ENCODE measurements at places on chromosomes 2 and 18.

DNA sequence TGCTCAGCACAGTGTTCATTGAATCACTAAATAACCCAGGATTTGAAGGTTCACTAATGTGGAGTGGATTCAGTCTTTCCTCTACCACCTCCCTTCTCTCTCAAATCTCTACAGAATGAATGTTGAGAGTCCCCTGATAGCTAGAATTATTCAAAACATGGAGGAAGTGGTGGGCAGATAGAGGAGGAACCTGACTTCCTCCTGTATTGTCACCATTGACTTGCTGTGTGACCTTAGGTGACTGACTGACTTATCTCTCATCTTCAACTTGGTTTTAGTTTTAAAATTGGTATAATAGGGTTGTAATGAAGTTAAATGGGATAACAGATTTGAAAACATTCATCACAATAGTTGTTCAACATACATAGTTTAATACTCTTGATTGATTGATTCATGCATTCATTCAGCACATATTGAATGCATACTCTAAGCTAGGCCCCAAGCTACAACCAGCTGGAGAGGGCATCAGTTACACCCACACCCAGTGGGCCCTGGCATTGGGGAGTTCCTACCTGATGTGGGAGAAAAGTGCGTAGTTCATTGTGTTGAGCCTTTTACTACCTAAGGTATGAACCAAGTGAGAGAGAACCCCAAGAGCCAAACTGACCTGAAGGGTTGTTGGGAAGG lies 96.0 kb downstream of the WDR7 start:
- DNase-seq: no peak

DNA sequence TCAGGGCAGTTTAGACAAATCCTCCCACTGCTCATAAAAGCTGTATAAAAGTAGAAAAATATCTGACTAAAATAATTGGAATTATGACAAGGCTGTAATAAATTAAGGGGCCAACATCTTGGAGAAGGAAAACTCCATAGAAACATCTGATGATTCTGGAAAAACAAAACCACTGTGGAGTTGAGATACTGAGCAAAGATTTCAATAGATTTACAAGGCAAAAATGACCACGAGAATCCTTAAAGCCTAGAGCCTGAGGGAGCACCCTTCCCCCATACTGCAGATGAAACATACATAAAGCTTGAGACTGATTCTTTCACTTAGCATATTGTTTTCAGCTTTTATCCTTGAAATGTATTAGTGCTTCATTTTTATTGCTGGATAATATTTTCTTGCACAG lies 286.4 kb upstream of the MMADHC start:
- no peak for DNase-seq

GRCh38 chr2:159175182-159175581 lies 111.3 kb downstream of the WDSUB1 start:
- DNase-seq: no peak

DNA sequence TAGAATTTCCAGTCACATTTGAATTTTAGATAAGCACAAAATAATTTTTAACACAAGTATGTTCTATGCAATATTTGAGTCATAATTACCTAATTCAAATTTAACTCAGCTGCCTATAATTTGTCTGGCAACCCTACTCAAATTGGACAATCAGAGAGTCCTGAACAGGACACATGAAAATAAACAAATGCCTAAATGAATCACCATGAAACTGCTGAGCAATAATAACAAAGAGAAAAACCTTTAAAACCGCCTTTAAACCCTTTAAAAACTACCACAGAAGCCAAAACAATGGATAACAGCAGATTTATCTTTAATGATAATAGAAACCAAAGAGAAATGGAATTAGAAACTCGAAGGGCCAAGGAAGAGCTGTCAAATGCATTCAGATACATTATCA lies 39.5 kb downstream of the ARL4C start:
- DNase-seq: peak; percentile 66

DNA sequence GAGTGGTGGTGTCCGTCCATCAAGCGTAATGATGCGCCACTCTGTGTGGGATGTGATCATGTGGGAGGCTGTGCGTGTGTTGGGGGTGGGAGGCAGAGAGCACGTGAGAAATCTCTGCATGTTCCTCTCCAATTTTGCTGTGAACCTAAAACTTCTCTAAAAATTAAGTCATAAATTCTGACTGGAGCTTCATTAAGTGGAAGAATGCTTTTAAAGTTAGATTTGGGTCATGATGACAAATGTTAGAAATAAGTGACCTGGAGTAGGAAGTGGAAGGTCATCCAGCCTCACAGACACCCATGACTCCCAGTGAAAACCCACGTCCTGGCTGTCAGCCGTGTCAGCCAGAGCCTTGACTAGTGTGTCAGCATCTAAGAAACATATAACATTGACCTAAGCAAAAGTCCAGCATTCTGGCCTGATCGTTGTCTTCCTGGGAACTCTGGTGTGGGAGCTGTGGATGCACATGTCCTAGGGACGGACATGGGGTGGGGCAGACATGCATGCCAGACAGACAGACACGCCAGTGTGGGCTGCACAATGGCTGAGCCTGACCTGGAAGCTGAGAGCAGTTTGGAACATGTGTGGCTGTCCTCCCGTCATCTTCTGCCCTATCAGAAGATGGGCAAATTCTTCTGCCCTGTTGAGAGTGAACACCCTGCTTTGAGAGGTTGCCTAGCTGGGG lies 245.6 kb downstream of the FAM210A start:
- no peak for DNase-seq

- DNase-seq: no peak
Observed at GRCh38 chr2:109582928-109583895, 30.6 kb downstream of the SEPTIN10 start.
